ENCODE measurements at places on chromosomes 7 and 10.

DNA sequence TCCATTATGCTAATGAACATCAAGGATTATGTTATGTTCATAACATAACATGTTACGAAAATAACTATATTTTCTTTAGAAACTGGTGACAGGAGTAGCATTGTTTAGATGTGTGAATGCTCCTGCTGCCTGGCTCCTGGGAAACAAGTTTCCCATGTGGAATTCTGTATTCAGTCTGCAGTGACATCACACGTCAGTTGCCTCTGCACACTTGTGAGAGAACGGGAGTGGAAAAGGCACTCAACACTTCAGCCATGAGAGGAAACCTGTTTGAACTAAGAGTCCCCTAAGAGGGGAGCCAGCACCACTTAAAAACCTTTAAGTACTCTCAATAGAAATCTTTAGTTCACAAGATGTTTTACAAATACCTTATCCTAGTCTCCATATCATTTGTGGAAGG is 140.3 kb upstream of the FAM20C start:
- DNase-seq: no peak

GRCh38 chr10:84336406-84337090 is 8.2 kb downstream of the CCSER2 start:
- DNase-seq: no peak

DNA sequence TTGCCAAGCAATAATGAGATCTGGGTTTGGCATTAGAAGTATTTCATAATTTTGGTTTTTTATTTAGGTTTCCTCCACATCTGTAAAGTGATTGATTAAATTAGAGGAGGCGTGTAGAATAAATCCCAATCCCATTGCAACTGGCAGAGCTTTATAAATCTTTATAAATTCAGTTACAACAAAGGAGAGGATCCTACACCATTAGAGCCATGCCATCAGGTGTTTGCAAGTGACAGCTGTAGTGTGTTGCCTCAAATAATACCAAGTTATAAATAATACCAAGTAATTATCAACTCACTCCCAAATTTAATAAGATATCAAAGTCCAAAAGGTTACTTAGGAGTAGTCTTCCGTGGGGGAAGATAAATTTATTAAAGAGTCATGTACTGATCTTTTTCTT is 62.2 kb downstream of the PODXL start:
- DNase-seq: no peak

- DNase-seq: no peak
Measured at GRCh38 chr10:14751014-14751896, 23.4 kb downstream of the FAM107B start.

GRCh38 chr7:20329389-20330238 is 1.1 kb upstream of the ITGB8 start:
- no peak for DNase-seq

DNA sequence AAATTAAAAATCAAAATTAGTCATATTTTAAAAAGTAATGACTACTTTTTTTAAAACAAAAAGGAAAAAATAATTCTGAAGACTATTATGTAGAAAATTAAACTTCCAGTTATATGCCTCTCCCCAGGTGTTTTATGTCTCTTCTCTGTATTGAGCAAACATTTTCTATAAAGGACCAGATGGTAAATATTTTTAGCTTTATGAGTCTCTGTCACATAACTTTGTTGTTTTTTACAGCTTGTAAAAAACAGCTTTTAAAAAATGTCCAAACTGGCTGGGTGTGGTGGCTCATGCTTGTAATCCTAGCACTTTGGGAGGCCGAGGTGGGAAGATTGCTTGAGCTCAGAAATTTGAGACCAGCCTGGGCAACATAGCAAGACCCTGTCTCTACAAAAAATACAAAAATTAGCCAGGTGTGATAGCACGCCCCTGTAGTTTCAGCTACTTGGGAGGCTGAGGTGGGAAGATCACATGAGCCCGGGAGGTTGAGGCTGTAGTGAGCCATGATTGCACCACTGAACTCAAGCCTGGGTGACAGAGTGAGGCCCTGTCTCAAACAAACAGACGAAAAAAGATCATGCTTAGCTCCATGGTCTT is 23.5 kb downstream of the GARS1 start:
- no peak for DNase-seq

DNA sequence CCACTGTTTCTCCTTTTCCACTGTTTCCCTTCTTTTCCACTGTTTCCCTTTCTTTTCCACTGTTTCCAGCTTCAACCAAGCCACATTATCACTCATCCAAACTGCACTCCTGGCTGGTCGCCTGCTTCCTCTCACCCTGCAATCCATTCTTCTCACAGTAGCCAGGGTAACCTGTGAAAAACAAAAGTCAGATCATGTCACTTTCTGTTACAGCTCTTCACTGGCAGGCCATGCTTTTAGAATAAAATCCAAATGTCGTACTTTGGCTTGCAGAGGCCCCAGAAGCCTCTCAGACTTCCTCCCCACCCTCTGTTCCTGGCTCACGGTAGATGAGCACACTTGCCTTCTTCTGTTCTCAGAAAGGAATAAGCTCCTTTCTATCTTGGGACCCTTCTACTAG is 33.9 kb downstream of the STARD3NL start:
- no peak for DNase-seq

GRCh38 chr10:55212051-55212450 is 411.0 kb upstream of the PCDH15 start:
- DNase-seq: no peak

DNA sequence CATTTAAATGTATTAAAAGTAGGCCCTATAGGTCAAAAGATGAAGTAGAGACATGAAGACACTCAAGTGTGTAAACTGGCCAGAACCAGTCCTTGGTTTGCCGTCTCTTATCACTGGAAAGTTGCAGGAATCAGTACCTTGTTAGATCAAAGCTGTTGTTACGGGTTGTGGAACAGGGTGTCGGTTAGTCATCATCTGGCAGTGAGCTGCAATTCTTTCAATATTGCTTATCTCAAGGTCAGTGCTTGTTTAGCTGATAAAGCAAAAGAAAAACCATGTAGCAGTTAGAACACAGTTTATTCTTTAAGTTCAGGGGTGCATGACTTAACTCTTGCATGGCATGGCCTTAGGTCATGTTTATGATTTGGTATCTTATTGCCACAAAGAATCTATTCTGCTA is 10.0 kb upstream of the SLC13A1 start:
- DNase-seq: no peak
